ENCODE measurements at places on chromosomes 16 and 17.

DNA sequence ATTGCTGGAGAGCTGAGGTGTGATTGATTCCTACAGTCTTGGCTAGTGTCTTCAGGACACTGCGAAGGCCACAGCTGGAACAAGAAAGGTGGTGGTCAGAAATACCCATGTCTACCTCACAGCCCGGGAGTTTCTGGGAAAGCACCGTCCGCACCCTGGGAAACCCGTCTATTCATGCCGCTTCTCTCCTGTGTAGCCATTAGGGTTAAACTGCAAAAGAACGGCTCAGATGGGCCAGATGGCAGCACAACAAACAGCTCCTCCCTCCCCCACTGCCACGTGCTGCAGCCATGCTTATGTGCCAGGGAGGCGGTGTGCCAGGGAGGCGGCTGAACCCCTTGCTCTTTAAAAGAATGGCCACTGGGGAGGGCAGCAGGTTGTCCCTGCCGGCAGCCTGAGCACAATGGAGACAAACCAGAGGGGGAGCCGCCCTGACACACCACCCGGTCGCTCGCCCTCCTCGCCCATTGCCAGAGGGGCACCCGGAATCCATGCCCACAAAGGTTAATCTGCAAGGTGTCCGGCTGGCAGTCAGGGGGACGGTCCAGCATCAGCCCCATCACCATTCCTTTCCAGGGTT lies 65.2 kb downstream of the CYTH1 start:
- no peak for DNase-seq

DNA sequence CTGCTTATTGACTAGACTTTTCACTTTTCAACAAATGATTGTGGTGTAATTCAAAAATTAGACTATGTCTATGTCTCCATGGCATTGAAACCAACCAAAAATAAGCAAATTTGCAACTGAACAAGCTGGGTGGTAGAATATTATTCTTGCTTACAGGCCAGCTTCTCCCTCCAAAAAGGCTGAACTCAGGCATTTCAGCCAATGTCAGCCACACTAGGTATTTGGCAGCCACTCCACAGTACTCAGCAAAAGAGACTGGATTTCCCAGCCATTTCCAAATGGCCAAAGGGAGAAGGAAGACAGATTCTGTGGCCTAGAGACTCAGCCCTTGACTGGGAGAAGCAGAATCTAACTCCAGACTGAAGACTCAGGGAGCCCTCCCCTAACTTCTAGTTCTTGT lies 121.8 kb upstream of the IRX5 start:
- DNase-seq = no peak

GRCh38 chr16:11076259-11077018 lies 132.1 kb downstream of the CLEC16A start:
- no peak for DNase-seq

DNA sequence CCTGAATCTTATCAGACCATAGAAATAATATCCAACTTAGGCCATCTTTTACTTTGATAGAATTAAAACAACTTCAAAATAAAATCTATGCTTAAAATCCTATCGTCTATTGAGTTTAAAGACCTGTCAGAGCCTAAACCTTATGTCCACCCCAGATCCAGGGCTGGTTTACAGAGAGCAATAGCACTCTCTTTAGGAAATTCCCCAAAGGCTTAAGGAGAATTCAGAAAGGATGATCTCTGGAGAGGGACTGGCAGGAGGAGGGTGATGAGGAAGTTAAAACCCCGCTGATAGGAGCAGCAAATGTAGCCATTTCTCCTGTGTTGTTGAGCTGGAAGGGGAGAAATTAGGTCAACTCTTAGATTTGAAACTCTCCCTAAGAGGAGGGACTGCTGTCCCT lies 175.3 kb downstream of the HS3ST4 start:
- DNase-seq = no peak

DNA sequence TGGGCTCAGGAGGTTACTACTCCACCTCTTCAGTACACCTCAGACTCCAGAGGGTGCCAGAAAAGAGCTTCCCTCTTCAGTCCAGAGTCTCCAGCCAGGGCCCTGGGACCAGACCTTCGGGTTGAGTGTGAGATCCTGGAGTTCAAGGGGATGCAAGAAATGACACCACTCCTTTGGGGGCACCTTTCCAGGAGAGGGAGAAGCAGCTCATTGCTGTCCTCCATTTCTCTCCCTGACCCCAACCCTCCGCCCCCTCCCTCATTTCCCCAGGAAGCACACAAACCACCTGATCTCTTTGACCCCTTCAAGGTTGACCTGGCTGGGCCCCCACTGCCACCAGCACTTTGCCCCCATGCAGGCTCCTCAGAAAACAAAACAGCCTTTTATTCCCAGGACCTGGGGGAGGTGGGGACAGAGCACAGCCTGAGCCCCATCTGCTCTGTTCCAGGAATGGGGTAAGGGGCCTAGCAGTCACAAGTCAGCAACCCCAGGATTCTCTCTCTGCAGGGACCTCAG lies 21.4 kb downstream of the CDH5 start:
- DNase-seq = no peak

DNA sequence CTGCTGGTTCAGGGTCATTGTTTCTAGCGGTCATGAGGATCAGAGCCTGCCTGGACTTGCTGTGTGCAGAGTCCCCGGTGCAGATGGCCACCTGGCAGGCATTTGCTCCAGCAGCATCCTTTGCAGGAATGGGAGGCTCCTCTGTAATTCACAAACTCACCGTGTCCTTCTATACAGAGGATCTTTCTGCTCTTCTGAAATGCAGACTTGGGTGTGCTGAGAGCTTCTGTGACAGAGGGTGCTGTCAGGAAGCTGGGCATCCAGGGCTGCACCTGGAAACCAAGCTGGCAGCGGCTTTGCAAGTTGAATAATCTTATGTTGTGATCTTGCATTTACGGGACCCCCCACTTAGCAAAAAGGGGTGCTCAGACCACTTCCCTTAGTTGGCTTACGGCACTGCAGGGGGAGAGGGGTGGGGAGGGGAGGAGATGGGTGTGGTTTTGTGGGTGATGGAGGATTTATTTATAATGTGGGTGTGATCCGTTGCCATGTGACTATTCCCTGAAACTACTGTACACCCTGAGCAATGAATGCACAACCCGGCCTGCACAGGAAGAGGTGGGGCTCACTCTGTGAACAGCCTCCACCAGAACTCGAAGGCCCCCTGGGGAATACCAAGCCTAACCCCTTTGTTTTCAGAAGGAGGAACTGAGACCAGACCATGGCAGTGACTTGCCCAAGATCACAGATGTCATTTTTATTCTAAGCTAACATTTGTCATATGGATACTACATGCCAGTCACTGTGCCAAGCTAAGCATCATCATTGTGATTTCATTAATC lies 178.3 kb downstream of the PRKCB start:
- DNase-seq = no peak

GRCh38 chr17:19386974-19387920 lies at the start of gene MFAP4:
Gene MFAP4 (minus strand): TSS chr17:19387190. CDS start chr17:19387155, 35 bp downstream.
- DNase-seq = no peak

DNA sequence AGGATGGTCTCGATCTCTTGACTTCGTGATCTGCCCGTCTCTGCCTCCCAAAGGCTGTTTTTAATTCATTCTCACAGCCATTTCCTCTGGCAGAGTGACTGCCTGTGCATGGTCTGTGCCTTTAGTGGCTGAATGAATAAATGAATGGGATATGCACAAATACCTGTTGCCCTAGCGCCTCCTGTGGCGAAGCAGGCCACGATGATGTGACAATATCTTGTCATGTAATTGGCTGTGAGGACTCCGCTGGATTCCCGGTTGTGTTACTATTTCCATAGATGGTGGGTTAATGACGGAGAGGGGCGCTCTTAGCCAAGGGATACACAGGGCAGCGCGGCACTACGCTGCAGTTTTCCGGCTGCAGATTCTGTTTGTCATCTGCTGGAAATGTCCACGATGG lies 26.8 kb upstream of the ENDOV start:
- DNase-seq = no peak

DNA sequence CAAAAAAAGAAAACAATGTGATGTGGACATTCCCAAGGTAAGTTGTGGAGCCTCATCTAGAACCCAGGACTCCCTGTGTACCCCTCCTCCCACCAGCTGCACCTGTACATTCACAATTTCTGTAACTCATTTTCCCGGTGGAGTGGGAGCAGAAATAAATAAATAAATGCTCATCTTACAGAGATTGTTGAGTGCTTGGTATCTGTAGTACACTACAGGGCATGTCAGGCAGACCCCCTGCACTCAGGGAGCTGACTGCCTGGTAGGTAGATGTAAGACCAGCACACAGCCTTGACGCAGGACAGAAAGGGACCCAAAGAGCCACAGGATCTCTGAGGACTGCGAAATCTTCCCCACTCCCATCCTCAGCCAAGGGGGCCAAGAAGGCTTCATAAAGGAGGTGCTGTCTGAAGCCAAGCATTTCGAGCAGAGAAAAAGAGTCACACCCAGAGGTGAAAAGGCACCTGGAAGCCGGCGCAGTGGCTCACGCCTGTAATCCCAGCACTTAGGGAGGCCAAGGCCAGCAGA lies 6.5 kb downstream of the EIF1 start:
- DNase-seq = no peak

DNA sequence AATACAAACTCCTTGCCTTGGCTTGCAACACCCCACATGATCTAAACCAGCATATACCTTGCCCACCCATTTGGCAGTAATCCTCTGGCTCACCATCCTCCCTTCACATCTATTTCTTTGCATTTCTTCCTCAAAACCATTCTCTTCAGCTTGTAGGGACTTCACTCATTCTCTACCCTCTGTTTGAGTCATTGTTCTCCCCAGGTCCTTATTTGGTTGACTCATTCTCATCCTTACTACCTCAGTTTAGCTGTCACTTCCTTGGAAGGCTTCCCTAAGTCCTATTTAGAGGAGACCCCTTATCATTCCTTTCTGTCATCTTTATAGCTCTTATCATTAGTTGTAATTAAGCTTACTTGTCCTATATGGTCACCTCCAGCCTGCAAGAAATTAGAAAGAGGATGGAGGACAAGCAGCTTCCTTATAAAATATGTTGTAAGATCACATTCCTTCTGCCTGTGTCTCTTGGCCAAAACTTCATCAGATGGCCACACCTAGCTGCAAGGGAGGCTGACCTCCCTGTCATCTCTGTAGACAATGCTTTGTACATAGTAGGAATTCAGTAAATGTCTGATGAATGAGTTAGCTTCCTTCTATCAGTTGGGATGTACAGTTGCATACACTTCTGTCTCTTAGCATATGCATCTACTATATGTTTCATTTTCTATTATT lies 1.7 kb downstream of the TTC19 start:
- DNase-seq = no peak

- DNase-seq = no peak
These were observed 950 bp downstream of the KLHDC4 start for GRCh38 chr16:87764600-87765472.

DNA sequence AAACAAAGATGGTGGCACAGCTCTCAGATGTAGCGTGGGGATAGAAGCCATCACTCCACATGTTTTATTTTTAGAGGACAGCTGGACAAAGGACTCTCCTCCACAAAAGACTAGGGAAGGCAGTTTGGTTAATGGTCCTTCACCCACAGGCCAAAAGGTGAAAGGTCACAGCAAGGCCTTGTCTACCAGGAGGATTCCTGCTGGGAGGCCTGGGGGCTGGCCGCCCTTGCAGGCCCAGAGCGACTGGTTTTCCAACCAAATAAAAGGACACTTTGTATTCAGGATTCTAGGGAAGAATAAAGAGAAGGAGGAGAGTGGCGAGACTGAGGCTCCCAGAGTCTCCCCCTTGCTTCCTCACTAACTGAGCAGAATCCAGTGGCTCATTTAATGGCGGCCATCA lies 94.3 kb downstream of the AXIN2 start:
- DNase-seq = no peak

DNA sequence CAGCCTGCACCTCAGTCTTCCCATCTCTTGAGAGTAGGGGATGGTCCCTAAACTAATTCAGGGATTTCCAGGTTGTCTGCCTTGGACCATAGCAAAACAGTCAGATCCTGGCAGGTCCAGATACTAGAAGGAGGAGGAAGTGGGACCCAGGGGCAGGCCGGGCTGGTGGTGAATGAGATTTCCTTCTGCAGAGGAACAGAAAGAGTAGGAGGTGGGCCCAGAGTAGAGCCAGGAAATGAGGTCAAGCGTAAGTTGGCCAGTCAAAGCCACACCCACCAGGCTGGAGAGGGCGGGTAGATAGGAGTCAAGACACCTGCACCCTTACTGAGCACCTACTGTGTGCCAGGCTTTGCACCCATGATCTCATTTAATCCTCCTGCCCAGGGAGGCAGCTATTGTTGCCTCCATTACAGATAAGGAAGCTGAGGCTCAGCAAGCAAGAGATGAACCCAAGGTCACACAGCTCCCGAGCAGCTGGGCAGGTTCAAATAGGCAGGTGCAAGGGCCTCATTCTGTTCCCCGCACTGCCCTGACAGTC lies 2.6 kb downstream of the CDH5 start:
- no peak for DNase-seq

GRCh38 chr17:48239603-48239995 lies 132.0 kb downstream of the SNX11 start:
- DNase-seq = no peak

GRCh38 chr16:89534252-89534756 lies 26.1 kb downstream of the SPG7 start:
- DNase-seq = no peak

DNA sequence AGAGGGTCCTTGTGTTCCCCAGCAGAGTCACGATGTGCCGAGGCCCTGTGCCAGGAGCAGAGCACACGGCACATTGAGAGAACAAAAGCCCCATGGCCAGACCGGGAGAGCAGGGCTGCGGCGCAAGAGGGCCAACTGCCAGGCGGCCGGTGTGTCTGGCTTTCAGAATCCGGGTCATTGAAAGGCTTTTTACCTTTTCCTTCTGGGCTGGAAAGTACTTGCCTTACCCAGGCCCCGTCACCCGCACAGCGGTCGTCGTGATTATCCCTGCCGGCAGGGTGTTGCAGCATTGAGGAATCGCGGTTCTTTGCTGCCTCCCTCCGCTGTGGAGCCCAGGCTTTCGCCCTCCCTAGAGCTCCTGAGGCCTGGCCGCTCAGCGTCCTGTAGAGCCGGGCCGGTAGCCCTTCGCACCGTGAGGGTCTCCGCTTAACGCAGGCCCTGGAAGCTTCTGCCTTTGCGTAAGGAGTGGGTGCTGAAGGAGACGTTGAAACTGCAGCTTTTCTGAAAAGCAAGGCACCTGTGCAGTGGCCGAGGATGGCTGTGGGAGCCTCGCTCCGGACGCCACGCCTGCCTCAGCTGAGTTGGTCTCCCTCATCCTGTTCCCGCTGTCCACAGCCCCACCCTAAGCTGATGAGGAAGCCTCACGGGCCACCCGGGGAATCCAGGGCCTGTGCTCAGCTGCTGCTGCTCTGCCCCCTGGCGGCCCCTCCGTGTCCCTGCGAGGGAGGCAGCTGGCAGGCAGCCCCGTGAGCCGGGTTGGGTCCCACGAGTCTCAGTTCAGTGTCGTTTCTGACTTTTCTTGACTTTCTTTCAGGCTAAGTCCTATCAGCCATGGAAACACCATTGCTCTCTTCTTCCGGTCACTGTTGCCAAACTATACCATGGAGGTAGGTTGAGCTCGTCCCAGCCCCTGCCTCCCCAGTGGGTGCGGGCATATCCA lies 8.6 kb upstream of the MC1R start:
- DNase-seq = no peak
